ENCODE measurements at places on chromosomes 6 and 20.

DNA sequence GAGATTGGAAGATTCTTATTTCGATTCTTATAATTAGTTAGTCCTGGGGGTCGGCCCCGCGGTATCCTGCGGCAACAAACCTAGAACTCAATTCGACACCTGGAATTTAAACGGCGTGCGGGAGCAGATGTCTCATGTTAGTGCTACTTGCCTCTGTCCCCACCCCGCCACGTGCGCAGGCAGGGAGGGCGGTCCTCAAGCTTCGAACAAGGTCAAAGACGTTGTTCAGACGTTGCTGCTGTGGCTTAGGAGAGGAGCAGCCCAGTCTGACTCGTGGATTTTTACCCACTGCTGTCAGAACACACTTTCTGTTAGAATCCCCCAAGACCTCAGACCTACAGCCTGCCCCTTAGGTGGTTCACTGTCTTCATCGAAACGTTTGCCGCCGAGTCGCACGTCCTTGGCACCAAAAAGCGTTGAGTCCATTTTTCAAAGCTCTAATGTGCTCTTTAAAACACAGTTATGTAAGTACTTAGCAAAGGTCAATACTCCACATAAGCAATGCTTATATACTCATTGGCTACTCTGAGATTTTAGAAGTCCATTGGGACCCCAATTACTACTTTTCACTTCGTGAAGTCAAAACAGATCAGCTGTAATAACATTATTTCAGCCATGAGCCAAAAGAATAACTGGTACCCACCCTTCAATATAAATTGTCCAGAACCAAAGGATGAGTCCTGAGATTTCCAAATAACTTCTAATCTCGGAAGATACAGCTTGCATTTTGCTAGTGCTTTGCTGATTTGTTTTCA lies 2.7 kb upstream of the C6orf62 start:
- ATAC-seq = peak; percentile 77

- ATAC-seq = no peak
Observed at GRCh38 chr20:4073852-4074741, 58.7 kb upstream of the RNF24 start.

DNA sequence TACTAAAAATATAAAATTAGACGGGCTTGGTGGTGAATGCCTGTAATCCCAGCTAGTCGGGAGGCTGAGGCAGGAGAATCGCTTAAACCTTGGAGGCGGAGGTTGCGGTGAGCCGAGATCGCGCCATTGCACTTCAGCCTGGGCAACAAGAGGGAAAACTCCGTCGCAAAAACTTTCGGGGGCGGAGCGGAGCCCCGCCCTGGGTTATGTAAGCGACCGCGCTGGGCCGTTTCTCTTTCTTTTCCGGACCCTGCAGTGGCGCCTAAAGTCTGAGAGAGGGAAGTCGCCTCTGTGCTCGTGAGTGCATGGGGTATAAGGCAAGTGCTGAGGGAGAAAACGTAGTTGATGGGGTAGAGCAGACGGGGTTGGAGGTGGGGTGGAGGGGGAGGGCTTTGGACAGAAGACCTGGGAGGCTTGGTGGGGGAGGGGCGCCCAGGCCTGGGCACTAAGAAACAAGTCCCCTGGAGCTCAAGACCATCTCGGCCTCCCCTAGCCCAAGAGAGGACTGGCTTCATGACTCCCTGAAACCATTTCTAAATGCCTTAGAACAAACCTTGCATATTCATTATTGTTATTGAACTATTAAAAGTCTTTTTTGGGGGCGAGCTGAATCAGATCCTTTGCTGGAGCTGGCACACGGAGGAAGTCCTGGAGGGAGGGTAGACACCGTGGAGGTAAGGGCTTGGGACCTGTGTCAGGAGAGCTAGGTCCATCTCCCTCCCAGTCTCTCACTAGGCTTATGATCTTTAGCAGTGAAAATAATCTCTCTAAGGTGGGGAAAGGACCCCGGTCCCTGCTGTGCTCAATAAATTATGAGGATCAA lies 2.7 kb upstream of the MICA start:
- ATAC-seq = peak; percentile 23

DNA sequence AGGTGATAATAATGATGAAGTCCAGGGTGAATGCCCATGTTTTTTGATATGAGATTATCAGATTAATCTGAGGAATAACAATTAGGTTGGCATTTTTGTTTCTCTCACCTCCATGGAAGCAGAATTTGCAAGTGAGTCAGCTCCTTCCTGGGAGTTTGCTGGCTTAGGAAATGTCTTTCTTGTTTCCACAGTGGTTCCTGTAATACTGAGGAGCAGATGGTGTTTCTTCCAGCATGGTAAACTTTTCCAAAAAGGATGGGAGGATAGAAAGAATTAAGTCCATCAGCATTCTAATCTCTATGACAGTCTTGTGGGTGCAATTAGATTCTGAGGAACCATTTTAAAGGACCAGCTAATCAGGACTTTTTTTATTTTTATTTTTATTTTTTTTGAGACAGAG lies 40.5 kb downstream of the SNAP25 start:
- no peak for ATAC-seq

- ATAC-seq = no peak
Observed at GRCh38 chr6:131683479-131683878, 17.7 kb downstream of the OR2A4 start.

DNA sequence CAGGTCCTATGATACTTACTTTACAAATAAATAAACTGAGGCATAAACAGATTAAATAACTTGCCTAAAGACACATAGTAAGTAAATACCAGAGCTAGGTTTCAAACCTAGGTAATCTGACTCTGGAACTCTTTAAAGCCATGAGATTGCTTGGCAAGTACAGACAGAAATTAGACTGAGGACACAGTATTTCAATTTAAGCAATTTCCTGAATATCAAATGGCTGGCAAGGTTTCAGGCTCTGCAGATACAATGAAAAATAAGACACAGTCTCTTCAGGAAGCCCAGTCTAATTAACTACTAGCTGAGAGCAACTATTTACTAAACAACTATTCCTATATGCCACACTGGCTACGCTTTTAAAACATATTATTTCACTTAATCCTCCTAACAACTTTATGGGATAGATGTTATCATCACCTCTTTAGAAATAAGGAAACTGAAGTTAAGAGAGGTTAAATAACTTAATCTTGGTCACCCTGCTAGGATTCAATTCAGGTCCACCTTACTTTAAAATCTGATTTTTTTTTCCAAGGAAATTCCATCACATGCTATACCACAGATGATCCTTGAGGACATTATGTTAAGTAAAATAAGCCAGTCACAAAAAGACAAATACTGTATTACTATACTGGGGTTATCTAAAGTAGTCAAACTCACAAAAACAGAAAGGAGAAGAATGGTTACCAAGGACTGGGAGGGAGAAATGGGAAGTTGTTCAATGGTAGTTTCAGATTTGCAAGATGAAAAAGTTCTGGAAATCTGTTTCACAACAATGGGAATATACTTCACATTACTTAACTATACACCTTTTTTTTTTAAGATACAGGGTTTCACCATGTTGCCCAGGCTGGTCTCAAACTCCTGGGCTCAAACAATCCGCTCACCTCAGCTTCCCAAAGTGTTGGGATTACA lies 4.1 kb downstream of the TRPC4AP start:
- ATAC-seq = no peak

GRCh38 chr6:157449610-157450009 lies 68.6 kb downstream of the ZDHHC14 start:
- no peak for ATAC-seq

DNA sequence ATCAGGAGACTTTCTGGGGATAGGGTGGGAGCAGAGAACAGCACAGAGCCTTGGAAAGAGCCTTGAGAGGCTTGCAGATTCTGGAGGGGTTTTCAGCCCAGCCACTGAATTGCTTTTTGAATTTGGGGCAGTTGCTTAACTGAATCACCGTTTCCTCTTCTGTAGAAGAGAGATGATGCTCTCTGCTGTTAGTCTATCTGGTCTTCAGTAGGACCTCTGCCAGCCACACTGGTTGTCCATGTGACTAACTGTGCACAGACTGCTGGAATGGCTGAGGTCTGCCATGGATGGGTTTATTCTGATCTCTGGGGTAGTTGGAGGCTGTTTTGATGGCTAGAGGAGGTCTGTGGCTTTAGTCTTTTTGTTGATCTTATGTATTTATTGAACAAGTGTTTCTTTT lies 21.4 kb upstream of the PRDM1 start:
- peak; percentile 35 for ATAC-seq

DNA sequence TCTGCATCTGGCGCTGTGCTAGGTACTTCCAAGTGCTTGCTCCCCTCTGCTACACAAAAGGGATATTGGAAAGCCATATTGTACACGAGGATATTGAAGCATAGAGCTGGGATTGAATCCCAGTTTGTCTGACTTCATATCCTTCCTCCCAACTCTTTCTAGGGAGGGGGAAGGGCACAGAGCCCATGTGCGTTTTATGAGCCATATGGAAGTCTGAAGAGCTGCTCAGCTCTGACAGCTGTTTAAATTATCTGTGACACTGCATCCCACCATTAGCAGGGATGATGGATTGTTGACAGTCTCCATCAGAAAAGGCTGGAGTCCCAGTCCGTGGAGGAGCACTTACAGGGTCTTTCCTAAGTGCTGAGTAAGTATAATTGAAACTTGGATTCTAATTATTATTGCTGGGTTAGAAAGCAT lies 18.4 kb downstream of the TIAM2 start:
- peak; percentile 9 for ATAC-seq

DNA sequence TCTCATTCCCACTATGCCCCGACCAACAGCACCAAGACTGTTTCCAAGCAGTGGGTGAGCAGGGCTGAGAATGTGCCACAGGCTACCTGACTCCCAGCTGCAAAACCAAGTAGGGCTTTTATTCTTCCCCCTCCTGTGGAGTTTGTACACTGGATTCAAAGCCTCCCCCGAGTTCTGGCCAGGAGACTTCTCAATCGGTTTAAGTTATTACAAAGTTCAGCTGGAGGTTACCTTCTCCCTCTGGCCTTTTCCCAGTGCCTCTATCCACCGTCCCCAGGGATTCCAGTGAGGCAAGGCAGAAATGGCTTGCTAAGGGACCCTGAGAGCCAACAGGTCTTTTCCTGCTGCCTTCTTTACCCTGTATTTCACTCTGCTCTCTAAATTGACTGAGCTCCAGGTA lies 217.0 kb downstream of the ADGRG6 start:
- no peak for ATAC-seq

GRCh38 chr6:35302604-35303241 lies 5.1 kb downstream of the DEF6 start:
- ATAC-seq = peak; percentile 59

- ATAC-seq = no peak
Observed at GRCh38 chr20:24756292-24757025, 192.6 kb upstream of the CST7 start.

GRCh38 chr6:154447954-154448353 lies 62.5 kb downstream of the CNKSR3 start:
- ATAC-seq = peak; percentile 68

DNA sequence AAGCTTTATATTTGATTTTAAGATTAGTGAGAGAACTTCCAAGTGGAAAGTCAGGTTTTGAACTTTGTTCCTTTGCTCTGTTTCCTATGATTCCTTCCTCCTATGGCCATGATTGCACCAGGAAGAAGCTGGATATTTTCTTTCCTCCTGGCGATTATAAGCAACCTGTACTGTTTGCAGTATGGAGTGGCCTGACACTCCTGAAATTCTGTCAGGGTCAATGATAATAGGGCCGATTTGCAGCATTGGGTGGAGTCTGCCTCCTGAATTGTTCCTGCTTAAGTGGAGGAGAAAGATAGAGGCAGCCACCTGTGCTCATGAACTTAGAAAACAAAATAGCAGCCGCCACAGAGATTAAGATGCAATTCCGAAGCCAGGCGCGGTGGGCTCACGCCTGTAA lies 9.8 kb upstream of the FAM217A start:
- ATAC-seq = no peak

DNA sequence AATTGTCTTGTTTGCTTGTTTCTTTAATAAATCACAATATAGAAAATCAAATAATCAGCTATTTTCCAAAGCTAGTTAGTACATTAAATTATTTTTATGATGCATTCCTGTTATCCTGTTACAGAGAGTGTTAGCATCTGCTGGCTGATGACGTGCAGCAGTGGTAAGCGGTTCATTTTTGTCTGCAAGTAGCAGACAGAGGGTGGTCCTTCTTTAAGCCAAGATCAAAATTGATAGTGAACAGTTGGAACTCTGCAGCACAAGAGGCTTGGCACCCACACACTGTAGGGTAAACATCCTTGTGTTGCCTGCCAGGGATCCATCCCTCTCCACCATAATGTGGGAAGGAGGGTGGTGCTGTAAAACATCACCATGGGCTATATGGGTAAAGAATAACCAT lies 158.3 kb downstream of the FRK start:
- no peak for ATAC-seq

- peak; percentile 59 for ATAC-seq
Observed at GRCh38 chr6:27553123-27553904, 80.4 kb upstream of the ZNF184 start.

DNA sequence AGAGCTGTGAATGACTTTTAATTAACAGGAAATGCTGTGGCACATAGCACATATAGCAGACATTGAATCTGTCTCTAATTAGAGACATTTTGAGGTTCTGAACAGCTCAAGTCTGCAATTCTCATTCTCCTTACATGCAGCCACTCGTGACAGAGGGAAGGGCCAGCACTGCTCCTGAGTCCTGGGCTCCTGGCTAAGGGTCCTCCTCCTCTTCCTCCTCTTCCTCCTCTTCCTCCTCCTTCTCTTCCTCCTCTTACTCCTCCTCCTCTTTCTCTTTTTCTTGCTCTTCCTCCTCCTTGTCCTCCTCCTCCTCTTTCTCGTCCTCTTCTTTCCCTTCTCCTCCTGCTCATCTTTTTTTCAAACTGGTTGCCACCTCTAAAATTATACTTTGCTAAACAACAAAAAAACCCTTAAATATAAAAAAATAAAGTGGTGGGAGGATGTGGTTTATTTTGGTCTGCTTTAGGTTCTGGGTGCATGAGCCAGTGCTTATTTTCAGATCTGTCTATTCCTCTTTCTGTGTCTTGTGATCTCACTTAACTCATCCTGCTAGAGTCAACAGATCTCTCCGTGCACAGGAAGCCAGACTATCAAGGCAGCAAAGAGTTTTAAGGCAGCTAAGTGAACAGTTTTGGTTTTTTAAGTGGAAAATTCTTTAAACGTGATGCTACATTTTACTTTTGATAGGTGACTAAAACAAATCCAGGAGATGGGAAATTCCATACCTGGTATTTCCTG lies 159.3 kb downstream of the CD83 start:
- ATAC-seq = no peak
